ENCODE measurements at places on chromosomes 1 and 21.

- no peak for DNase-seq
These were observed 86.2 kb downstream of the ZBTB18 start for GRCh38 chr1:244137276-244137675.

DNA sequence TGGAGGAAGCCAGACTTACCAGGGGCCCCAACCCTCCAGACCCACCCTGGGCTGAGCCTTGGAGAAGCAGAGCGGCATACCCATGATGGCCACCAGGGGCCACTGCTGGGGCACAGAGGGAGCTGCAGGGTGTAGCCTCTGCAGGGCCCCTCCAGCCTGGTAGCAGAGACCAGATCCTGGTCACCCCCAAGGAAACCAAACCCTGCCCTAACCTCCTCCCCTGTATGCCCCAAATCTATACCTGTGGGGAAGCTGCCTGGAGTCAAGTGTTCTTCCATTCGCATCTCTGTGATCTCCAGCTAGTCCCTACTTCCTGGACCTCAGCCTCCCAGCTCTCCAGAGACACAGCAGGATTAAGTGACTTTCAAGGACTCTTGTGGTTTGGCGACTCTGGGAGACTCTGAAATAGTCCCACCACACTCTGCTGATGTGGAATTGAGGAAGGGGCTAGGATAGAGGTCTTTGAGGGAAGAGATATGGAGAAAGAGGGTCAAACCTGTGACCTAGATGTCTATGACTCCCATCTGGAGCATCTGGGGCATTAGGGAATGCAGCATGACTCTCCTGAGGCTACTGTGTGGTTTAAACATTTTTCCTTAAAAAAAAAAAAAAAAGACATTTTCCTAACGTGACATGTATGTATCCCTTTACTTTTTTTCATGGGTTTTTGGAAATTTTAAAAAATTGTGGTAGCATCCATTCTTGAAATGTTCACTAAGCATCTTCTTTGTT is 119.2 kb upstream of the IPO9 start:
- peak; percentile 68 for DNase-seq

- peak; percentile 12 for DNase-seq
These were observed 5.3 kb upstream of the MAP3K7CL start for GRCh38 chr21:29125191-29125590.

- no peak for DNase-seq
These were observed 42.5 kb upstream of the CSF3R start for GRCh38 chr1:36525166-36525565.

DNA sequence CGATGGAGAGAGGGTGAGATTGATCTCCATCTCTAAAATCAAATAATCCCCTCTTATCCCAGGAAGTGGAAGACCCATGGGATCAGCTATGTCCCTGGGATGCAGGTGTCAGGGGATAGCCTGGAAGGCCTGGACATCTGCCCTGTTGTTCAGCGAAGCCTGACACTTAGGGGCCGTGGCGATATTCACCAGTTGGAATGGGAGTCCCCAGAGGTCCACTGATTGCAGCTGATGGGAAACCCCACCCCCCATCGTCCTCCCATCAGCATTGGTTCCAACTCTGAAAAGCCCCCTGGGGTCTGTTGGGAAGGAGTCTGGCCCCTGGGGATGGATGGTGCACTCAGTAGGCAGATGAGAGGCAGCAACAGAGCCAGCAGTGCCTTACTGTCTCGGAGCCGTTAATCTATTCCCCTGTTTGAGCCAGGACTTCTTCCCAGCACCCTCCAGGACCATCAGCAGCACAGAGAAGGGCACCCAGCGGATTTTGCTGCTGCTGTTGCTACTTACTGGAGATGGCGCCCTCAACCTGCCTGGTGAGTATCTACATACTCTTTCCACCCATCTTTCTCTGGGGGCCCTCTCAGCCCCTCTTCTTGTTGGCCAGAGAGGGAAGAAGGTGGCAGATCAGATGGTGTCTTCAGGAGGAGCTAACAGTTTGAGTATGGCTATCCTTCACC is 13.4 kb downstream of the CATSPER4 start:
- no peak for DNase-seq

DNA sequence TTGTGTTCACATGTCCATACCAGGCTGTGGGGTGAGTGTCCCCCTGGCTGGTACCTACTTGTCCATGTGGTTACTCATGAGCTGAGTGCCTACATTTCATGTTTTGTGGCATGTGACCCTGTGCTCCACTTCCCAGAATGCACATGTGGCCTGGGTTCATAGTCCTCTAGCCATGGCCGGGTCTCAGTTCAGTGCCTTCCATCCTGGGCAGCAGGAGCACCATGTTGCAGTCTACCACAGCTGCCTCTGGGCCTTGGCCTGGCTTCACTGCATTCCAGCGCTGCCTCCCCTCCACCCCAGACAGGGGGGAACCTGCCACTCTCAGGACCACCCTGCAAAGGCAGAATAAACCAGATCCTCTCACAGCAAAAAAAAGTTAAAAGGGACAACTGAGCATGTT is 5.5 kb downstream of the CEPT1 start:
- no peak for DNase-seq

DNA sequence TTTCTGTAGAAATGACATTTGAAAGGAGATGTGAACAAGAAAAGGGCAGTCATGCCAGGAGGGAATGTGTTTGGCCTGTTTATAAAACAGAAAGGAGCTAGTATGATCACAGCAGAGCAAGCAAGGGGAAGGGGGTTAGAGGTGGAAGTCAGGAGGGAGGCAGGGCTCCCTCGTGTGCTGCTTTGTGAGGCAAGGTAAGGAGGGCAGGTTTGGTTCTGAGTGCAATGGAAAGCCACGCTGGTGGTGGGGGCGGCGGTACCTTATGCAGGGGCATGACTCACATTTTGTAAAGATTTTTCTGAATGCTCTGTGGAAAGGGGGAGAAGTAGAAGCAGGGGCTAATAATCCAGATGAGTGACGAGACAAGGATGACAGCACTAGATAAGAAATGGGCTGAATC is 197.5 kb upstream of the C8B start:
- DNase-seq: peak; percentile 2

DNA sequence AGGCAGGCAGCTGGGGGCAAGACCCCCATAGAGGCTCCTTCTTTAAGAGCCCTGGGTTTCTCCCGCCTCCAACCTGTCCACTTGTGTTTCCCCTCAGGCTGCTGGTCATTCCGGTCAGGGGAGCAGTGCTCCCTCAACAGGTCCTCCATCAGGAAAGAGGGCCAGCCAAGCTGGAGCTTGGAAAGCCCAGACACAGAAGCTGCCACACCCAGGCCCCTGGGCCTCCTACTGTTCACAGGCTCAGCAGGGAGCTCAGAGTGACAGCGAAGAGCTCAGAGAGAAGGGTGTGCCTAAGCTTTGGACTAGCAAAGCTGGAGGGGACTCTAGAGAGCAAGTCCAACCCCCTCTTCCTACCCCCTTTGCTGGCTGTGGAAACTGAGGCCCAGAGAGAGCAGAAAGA is 10.3 kb upstream of the CDCP2 start:
- DNase-seq: no peak

- DNase-seq: no peak
These were observed 735.7 kb upstream of the CXADR start for GRCh38 chr21:16777041-16777720.

GRCh38 chr1:233211595-233211994 is 83.9 kb downstream of the PCNX2 start:
- DNase-seq: no peak

DNA sequence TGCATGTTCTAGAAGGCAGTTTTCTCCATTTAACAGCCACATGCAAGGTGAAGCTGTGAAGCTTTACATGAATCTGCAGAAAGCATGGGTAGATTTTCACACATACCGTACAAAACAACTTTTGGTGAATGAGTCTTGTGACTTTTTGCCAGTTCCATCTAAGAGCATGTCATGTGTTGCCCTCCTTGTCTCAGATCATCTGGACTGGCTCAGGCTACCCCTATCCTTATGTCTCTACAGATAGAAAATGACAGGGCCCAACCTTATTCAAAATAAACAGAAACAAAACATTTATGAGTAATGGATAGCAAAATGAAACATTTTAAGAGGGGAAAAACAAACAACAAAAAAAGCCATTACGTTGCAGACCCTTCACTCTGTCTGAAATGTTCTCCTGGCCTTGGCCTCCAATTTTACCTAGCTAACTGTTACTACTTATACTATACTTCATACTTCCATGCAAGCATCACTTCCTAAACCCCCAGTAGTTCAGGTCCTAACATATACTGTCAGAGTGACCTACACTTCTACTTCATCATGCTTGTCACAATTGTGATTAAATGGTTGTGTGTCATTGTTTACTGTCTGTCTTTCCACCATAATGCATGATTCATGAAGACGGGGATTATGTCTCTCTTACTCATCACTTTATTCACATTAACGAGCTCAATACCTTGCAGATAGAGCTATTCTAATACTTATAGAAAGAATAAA is 39.0 kb downstream of the LRRC8C start:
- DNase-seq: no peak

- DNase-seq: no peak
These were observed 1689.1 kb downstream of the KCNT2 start for GRCh38 chr1:194919146-194919545.

GRCh38 chr1:231743966-231744365 is 117.4 kb downstream of the DISC1 start:
- DNase-seq: no peak

- no peak for DNase-seq
These were observed 85.0 kb upstream of the AK4 start for GRCh38 chr1:65063025-65063424.

Data from activated CD4-positive, alpha-beta T cell treated with anti-CD3 and anti-CD28 coated beads, Interleukin-2, Interleukin-6, amounts not matched to agents 100 ng/mL and 50 ng/mL, durations not matched to agents 16 hours and 8 hours (primary cell).